LNCaP clone FGC (cell line): ENCODE measurements at places on chromosomes 13 and 19.

GRCh38 chr19:55304279-55304978, 20.6 kb downstream of the BRSK1 start:
- DNase-seq = peak; percentile 49

- DNase-seq = no peak
Observed at GRCh38 chr13:48994706-48995105, 19.0 kb downstream of the FNDC3A start.

DNA sequence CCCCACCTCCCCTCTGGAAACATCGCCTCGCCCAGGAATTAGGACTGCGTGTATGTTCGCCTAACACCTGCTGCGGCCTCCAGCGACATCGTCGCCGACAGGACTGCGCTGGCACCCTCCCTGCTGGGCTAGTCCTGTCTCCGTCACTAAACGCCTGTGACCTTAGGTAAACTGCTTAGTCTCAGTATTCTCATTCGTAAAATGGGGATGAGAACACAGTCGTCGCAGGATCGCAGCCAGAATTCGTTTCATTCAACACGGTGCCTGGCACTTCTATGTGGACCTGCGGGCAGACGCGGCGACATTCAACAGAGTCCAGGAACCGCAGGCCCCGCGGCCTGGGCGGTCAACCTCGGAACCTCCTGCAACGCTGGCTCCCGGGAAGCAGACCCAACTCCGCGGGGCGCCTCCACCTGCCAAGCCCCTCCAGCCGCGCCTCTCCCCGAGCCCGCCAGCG, 485 bp downstream of the CRYL1 start:
- DNase-seq = no peak

- no peak for DNase-seq
Observed at GRCh38 chr19:2631213-2631821, 71.2 kb downstream of the GNG7 start.

DNA sequence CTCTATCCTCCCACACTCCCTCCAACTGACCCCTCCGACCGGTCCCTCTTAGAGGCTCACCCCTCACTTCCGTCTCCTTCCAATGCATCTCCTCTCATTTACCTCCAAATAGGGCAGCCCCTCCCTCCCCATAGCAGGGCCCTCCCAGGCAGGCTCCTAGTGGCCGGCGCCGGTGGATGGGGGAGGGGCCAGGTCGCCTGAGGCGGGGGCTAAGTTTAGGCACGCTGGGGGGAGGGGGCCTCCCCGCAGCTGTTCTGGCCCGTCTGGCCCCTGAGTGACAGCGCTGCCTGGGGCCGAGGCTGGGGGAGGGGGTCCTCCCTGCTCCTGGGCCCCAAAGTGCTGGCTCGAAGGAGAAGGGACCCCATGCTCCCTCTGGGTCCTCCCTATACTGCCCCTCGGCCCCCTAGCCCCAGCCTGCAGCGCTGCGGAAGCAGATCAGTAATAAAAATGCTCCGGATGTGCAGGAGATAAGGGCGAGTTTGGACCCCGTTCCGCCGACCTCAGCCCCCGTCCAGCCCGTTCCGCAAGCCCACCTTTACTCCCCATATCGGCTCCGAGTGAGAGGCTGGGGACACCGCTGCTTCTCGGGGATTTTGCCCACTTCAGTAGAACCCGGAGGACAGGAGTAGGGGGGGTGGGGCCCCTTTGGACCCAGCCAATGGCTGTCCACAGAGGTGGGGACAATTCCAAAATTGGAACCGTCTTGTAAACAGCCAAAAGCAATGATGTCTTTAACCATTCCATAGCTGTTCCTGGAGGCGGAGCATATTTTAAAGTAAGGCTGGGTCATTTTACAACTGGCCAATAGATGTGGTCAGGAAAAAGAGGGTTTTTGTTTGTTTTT, 4.0 kb downstream of the RTN2 start:
- DNase-seq = no peak

DNA sequence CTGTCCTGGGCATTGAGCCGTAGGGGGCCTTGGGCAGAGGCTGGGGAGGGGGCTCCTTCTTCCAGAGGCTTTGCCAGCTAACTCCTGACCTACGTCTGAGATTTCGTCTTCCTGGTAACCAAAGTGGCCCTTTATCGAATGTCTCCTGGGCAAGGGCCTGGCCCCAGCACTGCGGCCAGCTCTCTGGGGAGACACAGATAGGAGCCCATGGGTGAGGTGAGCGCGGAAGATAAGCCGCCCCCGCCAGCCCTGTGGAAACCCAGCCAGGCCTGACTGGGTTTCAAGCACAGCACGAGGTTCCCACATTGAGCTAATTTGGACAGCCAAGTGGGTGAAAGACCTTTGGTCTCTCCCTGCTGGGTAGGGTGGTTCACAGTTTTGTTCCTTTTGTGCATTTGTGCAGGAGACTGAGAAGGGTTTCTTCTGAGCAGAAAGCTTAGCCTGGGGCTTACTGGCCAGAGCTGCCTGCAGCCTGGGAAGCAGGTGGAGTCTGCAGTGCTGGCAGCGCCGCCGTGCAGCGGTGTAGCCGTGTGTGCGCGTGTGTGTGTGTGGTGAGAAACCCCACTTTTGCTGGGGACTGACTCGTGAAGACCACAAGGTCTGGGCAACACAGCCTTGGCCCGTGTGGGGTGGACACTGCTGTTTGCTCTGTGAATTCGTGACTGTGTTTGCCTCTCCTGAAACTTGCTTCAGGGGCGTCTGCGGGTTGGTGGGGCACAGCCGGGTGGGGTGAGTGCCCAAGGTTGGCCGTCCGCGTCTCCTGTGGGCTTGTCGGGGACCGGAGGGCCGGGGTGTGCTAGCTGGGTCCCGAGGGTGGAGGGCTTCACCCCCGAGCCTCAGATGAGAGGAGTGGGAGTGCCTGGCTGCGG, 2.5 kb downstream of the BSG start:
- DNase-seq = no peak

GRCh38 chr19:17281391-17282304, at the start of gene ANKLE1:
TSS of gene ANKLE1 (plus strand) at chr19:17281901. CDS start at chr19:17281921, 20 bp downstream.
- DNase-seq = no peak

GRCh38 chr19:29887442-29887855, 54.6 kb upstream of the URI1 start:
- DNase-seq = no peak

DNA sequence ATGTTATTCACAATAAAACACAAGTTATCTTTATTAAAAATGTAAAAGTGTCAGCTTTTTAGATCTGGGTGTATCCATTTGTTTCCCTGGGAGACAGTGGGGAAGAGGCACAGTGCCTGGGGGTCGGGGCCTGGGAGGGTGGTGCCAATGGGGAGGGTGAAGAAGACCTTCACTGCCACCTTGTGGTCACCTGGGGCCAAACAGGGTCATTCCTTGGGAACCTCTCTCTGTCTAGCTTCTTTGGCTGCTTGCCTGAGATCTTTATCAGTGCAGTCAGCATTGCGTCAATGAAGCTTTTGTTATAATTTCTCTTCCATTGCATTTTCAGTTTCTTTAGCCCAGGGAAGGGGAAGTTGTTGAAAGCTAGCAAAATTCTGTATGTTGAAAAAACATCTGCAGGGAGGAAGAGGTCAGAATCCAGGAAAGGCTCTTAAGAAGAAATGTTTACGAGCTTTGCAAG, 39.1 kb downstream of the PCDH8 start:
- peak; percentile 71 for DNase-seq

- DNase-seq = no peak
Observed at GRCh38 chr13:75702476-75702875, 66.3 kb downstream of the LMO7 start.

- DNase-seq = no peak
Observed at GRCh38 chr19:16293118-16294091, 31.2 kb upstream of the KLF2 start.

GRCh38 chr19:48136547-48136946, 25.9 kb upstream of the PLA2G4C start:
- DNase-seq = no peak

DNA sequence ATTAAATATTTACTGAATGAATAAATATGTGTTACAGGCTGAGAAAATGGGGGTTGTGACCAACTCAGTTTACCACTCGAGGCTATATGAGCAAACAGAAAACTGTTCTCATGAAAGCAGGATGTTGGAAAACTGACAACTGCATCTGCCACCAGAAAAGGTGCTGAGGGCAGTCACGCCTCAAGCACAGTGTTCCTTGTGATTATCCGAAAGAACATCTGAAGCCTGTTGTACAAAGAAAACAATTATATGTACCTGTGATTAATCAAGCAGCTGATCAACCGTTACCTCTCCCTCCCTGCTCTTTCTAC, 6.2 kb upstream of the KLK13 start:
- DNase-seq = peak; percentile 97

- no peak for DNase-seq
Observed at GRCh38 chr13:78598966-78599644, 4.2 kb downstream of the POU4F1 start.

GRCh38 chr19:13622766-13623715, 116.8 kb upstream of the CACNA1A start:
- DNase-seq = no peak

- no peak for DNase-seq
Observed at GRCh38 chr13:43965459-43965845, 85.7 kb downstream of the LACC1 start.
